ENCODE measurements at places on chromosomes 7 and 10.
A peak's percentile ranks its signal among the peaks of the same experiment; 100 is the strongest.

GRCh38 chr7:87445897-87446296 lies 29.6 kb downstream of the ABCB4 start:
- DNase-seq: no peak

- peak; percentile 21 for DNase-seq
Observed at GRCh38 chr10:78520737-78521430, 487.2 kb downstream of the RPS24 start.

DNA sequence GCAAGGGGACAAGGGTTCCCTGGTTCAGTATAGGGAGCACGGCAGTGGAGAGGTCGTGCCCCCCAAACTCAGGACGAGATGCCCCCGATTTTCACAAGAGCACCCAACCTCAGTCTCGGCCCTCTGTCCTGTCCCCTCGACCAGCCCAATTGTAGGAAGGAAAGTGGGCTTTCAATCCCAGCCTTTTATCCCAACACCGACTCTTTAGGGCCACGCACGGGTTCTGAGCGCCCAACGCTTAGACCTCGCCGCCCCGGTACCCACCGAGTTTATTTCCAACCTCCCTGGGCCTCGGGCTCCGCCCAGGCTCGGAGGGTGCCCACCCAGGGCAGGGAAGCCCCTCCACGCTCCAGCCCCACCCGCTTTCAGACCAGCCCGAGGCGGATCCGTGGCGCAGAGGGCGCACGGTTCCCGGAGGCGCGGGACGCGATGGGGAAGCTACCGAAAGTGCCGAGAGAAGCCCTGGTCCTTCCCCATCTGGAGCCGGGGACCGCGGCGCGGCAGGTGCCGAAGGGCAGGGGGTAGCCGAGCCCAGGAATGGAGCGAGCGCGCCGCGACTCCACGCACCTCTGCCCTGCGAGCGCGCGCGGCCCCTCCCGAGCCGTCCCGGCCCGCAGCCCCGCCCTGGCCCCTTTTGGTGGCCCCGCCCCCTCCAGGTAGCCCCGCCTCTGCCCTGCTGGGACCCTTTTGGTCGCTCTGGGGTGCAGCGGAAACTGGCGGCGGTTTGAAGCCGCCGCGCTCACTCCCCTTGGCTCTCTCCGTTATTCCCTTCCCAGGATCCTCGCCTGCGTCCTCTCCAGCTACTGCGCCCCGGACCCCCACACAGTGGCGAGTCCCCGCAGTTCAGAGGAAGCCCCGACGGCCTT lies 20.4 kb downstream of the GRID2IP start:
- DNase-seq: no peak

DNA sequence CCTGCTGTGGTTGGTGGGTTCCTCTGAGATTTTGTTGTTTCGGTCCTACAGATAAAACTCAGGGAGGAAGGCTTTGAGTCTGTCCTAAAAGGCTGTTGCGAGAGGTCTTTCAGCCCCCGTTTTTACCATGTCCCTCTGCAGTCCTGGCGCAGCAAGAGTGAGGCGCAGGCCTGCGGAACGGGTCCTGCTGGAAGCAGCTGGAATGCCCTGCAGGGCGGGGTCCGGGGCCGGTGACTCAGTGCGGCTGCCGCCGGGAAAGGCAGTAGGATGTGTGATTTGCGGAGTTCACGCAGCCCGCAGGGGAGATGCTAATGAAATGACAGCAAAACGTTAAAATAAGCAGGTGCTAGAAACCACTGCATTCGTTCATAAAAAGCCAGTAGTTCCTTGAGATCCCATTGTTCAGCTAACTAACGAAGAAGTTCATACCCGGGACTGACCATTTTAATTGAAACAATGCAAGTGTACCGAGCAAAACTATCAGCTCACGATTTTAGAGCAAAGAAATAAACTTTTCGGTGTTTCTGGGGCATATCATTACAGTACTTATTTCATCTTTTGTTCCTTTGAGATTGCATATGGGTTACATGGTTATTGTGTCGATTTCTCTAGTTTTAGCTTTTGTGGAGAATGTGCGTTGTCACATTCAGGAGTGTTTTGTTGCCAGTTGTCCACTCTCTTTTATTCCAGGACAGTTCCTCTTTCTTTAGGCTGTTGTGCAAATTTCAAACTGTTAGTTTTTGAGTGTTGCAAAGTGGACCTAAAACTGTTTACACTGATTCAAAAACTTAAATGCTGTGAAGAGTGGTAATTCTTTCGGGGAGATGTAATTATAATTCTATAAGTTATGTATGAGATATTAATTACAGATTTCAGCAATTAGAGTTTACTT lies 783 bp downstream of the ANLN start:
- DNase-seq: peak; percentile 88

GRCh38 chr7:7761340-7761973 lies 43.0 kb upstream of the RPA3 start:
- peak; percentile 68 for DNase-seq

DNA sequence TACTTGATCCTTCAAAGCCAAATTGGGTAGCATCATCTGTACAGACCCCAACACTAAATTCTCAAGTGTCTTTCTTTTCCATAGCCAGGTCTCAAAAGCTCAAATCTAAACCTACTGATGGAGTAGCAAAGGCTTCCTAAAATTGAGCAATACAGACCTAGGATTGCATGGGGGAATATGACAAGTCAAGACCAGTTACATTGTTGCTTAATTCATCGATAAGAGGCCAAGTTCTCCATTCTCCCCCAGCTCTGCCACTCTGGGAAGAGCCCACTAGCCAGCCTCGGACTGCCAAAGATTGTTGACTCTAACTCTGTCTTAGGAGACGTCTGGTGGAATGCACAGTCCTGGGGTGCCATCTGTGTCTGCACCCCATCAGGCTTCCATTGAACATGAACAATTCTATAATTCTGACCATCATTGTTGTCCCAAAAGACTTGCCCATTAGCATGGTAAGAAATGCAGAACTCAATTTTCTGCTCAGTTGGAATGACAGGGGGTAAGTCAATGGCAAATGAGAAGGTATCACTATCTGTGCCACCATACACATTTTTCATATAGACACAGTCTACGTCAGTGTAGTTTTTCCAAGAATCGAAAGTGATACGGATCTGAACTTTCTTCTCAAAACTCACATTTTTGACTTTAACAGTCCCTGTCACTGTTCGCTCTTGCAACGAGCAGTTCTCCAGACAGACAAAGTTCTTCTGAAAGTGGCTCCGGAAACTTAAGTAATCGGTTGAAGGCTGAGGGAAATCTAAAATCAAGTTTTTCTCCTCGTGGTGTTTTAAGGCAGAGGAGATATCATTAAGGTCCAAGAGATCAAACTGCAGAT lies 2.9 kb downstream of the PPP1R3C start:
- no peak for DNase-seq

GRCh38 chr10:90224791-90225566 lies 523.6 kb downstream of the KIF20B start:
- no peak for DNase-seq

GRCh38 chr10:117273980-117274379 lies 33.1 kb downstream of the SLC18A2 start:
- no peak for DNase-seq

DNA sequence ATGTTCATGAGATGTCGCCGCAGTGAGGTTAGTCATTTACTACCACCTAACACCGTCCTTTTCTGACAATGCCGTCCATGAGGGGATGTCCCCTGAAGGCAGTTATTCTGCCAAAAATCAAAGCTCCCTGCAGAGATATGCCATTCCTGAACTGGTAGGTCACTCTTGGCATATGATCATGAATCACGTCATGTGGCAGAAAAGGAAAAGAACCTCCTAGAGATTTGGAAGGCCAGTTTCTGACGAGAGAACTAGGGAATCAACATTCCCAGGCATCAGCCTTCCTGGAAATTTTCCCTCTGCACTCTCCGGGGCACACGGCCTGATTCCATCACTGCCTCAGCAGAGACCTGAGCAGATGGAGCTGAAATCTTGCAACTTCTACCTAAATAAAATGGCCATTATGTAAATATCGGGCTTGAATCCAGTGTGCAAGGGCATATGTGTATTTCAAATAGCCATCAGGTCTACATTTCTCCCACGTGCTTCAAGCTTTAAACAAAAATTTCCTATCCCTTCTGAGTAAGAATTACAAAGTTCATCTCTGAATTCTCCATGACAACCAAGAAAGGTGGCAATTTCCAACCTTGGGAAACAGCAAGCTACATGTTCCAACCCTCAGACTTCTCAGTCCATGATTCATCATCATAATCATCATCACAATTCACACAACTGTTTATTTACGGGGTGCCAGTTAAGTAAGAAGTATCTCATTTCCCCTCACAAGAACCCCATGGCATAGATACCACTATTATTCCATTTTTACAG lies 46.5 kb downstream of the AMPH start:
- peak; percentile 93 for DNase-seq

DNA sequence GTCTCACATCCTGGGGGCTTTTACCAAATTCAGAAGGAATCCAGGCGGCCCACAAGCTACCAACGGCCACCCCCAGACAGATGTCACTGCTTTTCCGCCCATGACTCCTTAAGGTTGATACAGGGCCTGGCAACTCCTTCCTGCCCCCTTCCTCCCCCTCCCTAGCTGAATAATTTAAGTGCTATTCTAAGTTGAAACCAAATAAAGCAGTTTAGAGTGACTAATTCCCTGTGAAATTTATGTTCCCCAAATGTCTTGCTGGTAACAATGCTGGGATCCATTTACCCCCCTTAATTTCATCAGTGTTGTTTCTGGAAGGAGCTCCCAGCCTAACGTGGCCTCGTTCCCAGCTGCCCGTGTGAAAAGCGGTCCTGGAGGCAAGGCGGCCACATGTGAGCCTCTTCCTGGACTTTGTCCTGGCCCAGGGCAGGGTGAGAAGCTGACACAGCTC lies 109.6 kb downstream of the TMEM130 start:
- peak; percentile 83 for DNase-seq

DNA sequence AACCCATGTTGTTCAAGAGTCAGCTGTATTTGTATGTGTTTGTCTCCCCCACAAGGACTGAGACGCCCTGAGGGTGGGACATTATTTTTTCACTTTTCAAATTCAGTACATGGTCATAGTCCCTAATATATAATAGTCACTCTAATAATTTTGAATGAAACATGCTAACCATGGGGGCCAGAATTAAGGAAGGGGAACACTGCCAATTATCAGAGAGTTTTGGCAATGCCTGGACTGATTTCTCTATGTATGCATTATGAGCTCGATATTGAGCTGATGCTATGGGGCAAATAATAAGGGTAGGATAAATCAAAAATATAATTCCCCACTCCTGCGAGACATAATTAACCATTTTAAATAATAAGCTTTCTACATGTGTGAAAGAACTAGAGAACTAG lies 87.4 kb downstream of the CPED1 start:
- no peak for DNase-seq

- no peak for DNase-seq
Observed at GRCh38 chr7:149833495-149834130, 4.6 kb upstream of the ZNF862 start.

DNA sequence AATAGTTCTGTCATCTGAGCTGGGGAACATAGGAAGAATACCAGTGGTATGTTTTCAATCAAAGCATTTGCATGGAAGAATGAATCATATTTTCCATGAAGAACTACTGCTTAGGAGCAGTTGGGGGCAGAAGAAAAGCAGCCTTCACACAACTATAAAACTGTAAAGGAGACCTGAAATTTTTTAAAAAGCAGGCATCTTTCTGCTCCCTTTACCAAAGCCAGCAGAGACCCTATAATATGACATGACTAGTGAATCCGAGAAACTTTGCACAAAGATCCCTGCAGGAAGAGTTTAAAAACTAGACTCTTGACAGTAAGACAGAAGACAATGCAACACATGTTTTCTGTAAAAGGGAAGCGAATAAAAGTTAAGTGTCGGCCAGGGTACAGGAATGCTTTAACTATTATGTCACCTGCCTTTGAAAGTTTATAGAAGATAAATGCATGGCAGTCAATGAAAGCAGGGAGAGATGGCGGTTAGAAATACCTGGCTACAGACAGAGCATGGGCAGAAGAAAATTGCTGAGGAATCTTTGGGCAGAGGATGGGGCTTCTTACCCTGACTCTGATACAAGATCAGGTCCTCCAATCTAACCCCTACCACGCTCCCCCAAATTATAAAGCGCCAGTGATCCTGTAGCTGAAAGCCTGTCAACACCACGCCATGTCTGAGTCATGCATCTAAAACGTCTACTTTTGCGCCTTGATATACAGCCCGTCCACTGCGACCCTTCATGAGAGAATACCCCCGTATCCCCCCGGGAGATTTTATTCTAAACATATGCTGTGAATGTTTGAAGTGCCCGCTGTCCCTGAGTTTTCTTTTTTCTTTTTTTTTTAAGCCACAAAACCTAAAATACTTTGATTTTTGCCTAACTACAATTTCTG lies 93.1 kb downstream of the GLI3 start:
- peak; percentile 79 for DNase-seq

DNA sequence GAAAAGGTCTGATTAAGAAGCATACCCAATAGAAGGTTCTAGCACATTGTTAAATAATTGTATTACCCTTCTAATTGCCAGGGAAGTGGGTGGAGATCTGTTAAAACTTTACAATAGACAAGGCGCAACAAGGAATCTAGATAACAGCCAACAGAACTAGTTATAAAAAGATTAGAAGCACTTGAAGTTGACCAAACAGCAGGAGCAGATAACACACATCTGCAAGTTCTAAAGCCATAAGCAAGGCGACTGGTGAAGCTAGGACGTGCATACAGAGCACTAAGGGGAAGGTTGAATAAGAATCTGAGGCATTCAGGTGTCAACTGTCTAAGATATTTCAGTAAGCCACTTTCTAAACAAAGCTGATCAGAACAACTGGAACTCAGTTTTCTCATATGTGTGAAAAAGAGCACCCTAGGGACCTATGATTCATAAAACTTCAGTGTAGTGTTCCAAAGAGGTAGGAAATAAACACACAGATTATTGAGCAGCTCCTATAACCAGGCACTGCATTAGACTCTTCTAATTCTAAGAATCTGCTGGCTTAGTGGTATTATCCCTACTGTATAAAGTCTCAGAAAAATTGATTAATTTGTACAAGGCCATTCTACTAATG lies 111.2 kb downstream of the SAMD9 start:
- DNase-seq: no peak

DNA sequence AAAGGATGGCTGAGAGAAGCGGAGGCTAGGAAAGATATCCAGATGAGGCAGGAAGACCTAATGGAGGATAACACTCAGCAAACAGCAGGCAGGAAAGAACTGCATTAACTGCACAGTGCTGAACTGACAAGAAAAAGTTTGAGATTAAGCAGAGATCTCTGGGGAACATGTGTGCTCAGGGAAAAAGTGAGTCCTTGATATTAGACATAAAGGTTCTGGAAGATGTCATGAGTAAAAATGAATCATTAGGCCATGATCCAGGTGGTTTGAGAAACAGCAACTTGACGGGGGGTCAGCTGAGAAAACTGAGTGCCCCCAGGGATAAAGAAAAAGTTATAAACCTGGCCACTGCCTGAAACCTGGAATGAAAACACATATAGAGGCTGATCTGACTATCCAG lies 27.3 kb upstream of the ANK3 start:
- no peak for DNase-seq

Measured in fibroblast of skin of scalp (primary cell).